ENCODE measurements at places on chromosomes 11 and 22.

- no peak for DNase-seq
Measured at GRCh38 chr22:48052621-48052890, 1290.1 kb downstream of the TBC1D22A start.

- DNase-seq, result no peak
Measured at GRCh38 chr11:32905028-32905667, 12.5 kb downstream of the QSER1 start.

- DNase-seq, result peak; percentile 48
Measured at GRCh38 chr11:86483940-86484794, 109.5 kb downstream of the CCDC81 start.

GRCh38 chr11:95145430-95146060, 55.9 kb downstream of the ENDOD1 start:
- DNase-seq, result no peak

- DNase-seq, result no peak
Measured at GRCh38 chr11:11113626-11114025, 239.4 kb downstream of the CSNK2A3 start.

- DNase-seq, result peak; percentile 51
Measured at GRCh38 chr11:31050061-31050765, 319.3 kb downstream of the DCDC1 start.

DNA sequence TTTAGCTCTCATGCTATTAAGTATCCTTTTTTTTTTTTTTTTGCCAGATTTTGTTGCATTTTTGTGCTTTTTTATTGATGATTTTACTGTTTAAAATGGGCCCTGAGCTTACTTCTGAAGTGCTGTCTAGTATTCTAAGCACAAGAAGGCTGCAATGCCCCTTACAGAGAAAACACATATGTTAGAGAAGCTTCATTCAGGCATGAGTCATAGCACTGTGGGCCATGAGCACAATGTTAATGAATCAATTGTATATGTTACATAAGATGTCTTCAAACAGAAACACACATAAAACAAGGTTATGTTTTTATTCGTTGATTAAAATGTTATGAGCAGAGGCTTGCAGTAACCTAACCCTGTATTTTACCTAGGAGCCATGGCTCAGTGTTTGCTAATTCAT, 117.8 kb upstream of the C11orf87 start:
- DNase-seq, result no peak

DNA sequence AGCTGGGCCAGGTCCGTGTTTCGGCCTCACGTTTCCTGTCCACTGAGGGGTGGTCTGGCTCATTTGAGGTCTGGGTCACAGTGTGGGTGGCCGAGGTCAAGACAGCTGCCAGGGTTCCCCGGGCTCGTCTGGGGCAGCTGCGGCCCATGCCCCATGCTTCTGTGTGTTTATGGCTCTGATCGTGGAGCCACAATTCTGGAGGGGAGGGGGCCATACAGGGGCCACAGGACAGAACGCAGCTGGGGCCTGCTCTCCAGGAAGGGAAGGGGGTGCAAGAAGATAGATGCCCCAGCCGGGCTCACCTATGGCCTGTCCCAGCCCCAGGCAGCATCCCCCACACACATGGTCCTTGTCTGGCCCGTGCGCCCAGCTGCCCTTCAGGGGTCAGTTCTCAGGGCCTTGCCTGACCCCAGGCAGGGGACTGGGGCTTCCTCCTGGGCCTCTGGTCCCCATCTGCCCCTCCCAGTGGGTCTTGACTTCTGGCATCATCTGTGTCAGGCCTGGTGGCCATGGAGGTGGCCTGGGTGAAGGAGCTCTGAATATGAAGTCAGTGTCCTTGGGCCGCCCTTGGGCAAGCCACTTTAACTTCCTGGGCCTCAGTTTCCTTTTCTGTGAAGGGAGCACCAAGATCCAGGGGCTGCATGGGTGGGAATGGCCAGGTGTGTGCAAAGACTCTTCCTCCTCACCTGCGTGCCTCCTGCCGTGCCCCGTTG, 8.4 kb downstream of the TSPAN32 start:
- no peak for DNase-seq

GRCh38 chr11:35494957-35495490, 30.4 kb downstream of the PAMR1 start:
- no peak for DNase-seq

DNA sequence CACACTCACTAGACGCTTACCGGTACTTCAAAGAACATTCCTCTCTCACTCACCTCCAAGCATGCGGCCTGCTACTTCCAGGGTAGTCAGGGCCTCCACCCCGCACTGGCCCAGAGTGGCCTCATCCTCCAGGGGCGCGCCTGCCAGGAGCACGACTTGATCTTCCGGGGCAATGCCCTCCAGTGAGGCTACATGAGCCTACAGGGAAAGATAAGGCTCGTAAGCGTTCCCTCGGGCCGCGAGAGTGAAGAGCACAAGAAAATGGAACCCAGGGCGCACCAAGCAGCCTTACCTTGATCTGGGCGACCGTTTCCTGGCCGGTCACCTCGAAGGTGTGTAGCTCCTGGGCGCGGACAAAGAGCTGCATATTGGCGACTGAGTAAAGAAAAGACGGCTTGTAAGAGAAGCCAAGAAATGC, 478 bp downstream of the FAU start:
- no peak for DNase-seq

GRCh38 chr11:130449996-130450769, 1.7 kb downstream of the ADAMTS15 start:
- DNase-seq, result peak; percentile 95

- DNase-seq, result no peak
Measured at GRCh38 chr22:36743591-36744412, 32.1 kb downstream of the IFT27 start.

GRCh38 chr22:31977141-31977841, 33.0 kb downstream of the YWHAH start:
- DNase-seq, result peak; percentile 82

GRCh38 chr11:61832754-61833153, 4.7 kb downstream of the FADS2 start:
- no peak for DNase-seq

GRCh38 chr11:110152199-110152598, 59.0 kb downstream of the ZC3H12C start:
- DNase-seq, result no peak

- DNase-seq, result no peak
Measured at GRCh38 chr11:30565027-30565426, 21.1 kb downstream of the MPPED2 start.

DNA sequence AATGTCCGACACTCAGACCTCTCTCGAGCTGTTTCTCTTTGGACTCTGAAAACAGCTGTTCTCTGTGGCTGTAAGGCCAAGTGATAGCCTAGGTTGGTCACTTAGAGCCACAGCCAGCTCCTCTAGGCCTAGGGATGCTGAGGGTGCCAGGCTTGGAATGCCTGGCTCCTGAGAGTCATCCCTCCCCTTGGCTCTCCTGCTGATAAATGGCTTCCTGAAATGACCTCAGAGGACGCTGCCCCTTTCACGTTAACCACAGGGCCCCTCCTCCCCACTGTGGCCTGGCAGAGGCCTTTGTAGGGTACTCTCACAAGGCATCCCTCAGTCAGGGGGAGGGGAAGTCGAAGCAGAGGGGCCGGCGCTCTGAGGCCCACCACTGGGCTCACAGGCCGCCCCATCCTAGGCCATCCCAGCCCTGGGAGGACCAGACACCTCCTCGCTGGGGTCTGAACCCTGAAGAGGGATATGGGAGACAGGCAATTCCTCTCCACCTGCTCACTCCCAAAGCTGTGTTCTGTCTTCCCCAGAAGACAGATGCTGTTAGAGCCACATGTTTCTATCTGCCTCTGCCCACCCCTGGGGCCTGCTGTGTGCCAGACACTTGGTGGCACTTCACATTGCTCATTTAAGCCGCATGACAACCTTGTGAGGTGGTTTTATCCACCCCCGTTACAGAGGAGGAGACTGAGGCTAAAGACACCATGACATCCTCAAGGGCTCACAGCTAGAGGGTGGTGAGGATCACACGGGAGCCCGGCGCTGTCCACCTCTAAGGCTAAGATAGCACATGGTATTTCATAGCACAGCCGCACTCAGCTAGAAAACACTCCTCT, 50.9 kb downstream of the ARFGAP3 start:
- no peak for DNase-seq

GRCh38 chr11:67646535-67647336, 3.8 kb downstream of the ACY3 start:
- DNase-seq, result no peak

DNA sequence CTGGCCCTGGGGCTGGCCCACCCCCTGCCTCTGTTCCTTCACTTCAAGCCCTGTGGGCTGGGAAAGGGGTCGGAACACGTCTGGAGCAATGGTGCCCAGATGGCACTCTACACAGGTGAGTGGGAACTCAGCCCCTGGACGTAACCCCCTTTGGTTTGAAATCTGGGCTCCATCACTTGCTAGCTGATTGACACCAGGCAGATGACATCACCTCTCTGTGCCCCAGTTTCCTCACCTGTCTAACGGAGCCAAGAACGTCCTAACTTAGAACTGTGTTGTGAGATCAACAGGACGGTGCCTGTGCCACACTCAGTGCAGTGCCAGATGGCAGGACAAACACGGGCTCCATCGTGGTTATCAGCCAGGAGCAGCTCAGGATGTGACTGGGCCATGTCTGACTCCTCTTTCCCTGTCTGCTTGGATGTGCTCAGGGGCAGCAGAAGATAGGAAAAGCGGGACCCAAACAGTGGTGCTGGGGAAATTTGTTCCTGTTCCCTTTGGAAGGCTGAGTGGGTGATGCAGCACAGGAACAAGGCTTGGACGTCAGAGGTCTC, 24.4 kb downstream of the NPTXR start:
- DNase-seq, result no peak

DNA sequence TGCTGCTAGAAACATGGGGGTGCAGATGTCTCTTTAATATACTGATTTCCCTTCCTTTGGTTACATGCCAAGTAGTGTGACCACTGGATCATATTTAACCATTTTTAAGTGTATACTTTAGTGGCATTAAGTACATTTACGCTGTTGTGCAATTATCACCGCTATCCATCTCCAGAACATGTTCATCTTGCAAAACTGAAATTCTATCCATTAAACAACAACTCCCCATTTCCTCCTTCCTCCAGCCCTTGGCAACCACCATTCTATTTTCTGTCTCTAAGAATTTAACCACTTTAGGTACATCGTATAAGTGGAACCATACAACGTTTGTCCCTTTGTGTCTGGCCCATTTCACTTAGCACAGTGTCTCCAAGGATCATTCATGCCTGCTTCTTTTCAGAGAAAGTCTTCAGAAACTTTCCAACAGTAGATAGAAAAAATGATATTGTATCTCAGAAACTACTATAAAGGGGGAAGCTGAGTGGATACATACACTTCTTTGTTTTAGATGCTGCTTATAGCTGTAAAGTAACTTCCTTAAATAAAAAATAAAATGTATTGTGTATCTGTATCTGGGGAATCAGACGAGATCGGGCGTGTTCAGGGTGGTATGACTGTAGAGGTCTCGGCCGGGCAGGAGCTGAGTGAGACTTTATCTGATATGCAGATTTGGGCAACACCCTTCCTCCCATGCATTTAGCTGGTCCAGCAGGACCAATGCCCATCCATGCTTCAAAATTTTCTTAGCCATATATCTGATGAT, 44.6 kb upstream of the ZBED5 start:
- no peak for DNase-seq

GRCh38 chr11:60942970-60943565, 8.9 kb downstream of the SLC15A3 start:
- peak; percentile 65 for DNase-seq

DNA sequence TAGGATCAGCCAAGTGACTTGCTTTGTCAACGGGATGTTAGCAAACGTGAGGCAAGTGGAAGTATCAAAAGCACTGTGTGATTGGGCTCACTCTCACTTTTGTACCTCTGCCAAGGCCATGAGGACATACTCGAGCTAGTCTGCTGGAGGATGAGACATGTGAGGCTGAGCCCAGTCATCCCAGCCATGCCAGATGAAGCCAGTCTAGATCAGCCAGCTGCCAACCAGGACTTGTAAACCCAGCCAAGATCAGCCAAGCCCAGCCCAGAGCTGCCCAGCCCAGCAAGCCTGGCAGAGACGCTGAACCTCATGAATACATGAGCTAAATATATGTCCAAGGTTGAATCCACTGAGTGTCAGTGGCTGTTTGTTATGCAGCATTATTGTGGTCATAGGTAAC, 369.7 kb downstream of the MN1 start:
- no peak for DNase-seq

DNA sequence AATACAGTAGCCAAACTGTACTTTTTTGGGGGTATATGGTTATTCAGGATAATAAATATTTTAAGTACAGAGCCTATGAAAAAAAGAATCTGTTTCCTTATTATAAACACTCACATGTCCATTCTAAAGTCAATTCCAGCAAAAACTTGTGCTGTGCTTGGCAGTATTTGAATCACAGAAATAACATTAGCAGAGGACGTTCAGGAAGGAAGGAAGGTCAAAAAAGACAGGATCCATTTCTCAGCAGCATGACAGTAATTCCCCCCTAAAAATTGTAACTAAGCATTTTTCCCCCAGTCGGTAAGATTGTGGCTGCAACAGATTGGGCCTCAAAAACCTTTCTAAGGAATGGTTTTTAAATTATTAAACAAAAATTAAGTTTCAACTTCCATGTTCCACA, 124.8 kb downstream of the ATG16L2 start:
- DNase-seq, result no peak

DNA sequence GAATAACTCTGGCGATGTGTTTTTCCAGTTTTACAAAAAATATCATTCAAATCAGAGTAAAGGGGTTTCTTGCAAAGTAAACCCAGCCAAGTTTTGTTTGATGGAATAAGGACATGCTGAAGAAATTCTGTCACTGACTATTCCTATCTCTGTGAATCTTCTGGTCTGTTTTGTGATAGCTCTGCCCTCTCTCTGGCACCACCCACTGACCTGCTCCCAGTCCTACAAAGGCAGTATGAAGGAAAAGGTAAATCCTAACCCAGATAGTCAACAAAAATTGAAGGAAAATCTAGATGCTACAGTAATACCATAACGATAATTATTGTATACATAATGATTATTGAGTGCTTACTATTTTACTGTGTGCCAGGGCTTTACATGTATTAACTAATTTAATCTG, 76.3 kb upstream of the TP53AIP1 start:
- no peak for DNase-seq

DNA sequence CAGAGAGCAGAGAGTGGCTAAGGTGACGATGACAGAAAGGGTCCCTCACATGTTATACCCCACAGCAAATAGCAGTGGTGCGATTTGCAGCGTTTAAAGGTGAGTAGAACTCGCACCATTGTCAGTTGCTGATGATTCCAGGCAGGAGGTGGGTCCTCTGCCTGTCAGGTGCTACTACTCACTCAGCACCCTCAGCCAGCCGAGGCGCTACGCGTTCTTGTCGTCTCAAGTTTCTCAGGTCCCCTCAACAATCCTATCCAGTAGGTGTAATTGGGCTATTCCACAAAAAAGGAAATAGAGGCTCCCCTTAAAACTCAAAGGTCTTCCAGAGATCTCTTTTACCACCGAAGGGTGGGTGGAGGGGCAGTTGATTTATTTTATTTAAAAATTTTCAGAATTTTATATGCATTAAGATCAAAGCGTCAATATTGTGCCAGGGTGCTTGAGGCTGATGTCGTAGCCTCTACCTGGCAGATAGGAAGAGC, 18.3 kb downstream of the ELF5 start:
- no peak for DNase-seq

GRCh38 chr11:70084046-70084984, 6.2 kb downstream of the ANO1 start:
- DNase-seq, result no peak
